ENCODE measurements at places on chromosomes 11 and 22.

- no peak for DNase-seq
Observed at GRCh38 chr11:105953886-105954285, 68.2 kb downstream of the MSANTD4 start.

DNA sequence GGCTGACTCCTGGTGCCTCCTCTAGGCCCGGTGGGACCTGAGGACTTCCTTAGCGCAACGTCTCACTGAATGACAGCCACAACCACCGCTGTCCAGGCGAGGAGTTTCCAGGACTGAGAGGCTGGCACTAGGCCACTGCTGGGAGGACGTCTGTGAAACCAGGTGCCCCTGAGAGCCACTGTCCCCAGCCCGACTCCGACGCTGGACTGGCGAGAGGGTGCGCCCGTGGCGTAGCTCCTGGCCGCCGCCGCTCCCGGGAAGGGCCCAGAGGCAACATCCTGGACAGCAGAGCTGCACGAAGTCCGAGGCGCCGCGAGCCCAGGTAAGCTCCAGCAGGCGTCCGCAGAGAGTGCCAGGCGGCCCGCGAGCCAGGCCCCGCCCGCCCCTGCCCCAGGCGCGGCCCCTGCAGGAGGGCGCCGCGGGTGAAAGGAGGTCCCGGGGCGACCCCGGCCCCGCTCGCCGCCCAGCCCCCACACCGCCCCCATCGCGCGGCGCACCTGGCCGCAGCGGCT, 525 bp downstream of the DGCR2 start:
- no peak for DNase-seq

DNA sequence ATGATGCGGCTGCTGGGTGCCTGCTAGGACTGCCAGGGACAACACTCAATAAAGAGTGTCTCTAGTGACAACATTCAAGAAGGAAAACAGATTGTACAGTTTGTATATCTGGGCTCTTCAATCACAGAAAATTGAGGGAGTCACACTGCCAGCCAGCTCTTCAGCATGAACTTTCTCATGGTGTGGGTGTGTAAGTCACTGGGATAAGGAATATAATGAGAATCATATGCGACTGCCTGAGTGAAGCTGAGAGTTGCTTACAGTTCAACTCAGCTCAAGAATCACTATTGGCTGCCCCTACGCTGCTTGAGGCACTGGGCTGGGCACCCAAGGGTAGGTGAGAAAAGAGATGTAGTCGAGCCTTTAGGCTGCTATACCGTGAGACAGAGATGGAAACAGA, 328.1 kb upstream of the PITPNB start:
- DNase-seq, result no peak

- no peak for DNase-seq
Observed at GRCh38 chr22:48941033-48941902, 886.4 kb downstream of the BRD1 start.

- no peak for DNase-seq
Observed at GRCh38 chr11:102446606-102447005, 6.0 kb downstream of the TMEM123 start.

DNA sequence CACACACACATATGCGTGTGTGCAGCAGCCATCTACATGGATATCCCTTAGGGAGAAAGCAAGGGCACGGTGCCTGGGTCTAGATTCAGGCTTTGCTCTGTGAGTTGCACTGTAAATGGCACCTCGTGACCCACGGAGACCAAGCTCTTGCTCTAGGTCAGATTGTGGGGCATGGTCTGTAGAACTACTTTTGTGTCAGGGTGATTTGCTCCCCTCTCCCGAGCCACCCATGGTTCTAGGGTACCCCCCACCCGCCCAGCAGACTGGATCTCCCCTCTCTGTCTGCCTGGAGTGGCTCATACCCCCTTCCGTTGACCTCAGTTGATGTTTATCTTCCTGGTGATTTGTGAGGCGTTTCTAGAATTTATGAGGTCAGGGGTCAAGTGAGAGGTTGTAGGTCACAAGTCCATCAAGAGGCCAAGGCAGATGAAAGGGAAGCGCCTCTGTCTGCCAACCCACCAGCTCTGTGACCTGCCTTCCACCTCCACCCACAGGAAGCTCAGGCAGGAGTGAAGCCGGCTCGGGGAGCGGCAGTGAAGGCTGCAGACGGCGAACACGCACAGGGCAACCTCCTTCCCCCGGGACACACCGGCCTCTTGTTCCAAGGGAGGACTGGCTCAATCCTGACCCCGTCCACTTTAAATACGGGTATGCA, 76.2 kb upstream of the TTLL12 start:
- no peak for DNase-seq

GRCh38 chr22:39234472-39234787, 10.4 kb downstream of the PDGFB start:
- DNase-seq, result no peak

GRCh38 chr22:28857288-28857687, 26.1 kb upstream of the ZNRF3 start:
- DNase-seq, result no peak

DNA sequence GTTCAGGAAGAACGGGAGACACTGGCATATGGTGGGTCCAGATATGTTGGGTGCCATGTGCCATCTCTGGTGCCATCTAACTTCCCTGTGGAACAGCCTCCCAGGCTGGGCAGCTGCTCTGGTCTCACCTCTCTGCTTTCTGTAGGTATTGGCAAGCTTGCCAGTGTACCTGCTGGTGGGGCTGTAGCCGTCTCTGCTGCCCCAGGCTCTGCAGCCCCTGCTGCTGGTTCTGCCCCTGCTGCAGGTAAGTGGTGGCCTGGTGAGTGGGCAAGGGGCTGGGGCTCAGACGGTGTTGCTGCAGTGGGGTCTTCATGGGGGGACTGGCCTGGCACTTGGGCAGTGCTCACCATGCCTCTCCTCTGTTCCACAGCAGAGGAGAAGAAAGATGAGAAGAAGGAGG, 2.6 kb downstream of the RPLP2 start:
- DNase-seq, result no peak

DNA sequence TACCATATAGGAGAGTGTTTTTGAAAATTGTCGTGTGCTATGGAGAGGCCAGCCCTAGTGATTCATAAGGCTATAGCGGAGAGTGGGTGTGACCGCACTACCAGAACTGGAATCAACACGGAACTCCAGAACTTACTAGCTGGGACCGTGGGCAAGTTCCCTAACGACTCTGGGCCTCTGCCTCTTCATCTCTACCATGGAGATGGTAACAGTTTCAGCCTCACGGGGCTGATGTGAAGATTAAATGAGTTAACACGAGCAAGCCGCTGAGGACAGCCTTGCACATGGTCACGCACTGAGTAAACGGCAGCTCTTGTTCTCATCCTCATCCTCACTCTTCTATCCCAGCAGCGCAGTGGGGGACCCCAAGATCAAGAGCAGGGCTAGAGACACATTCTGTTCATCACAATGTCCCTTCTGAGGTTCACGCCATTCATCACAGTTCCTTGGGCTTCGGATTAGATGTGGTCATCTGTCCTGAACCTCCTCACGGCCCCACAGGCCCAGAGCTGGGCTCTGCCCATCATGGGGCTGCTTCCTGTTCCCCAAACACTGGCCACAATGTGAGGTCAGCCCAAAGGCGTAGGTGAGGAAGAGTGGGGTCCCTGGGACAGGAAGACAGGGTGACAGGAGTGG, 47.2 kb upstream of the CD5 start:
- no peak for DNase-seq

GRCh38 chr11:42205518-42205917, 746.1 kb upstream of the LRRC4C start:
- no peak for DNase-seq

- DNase-seq, result no peak
Observed at GRCh38 chr22:33658775-33659174, 261.5 kb downstream of the LARGE1 start.

DNA sequence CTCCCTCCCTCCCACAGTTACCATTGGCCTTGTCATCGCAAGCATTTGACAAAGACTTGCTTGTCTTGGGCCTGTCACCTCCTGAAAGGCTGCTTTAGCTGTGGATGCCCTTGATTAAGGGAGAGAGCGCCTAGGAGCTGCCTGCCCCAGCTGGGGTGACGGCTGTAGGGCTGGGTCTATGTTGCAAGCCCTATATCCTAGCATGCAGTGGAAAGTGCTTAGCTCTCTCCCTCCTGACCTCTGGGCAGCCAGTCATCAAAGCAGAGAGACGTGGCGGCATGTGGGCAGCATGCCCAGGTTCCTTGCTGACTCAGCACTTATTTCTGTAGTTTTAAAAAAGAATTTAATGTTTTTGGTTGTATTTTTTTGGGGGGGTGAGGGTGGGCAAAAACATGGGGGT, 75.9 kb downstream of the BARX2 start:
- DNase-seq, result no peak

DNA sequence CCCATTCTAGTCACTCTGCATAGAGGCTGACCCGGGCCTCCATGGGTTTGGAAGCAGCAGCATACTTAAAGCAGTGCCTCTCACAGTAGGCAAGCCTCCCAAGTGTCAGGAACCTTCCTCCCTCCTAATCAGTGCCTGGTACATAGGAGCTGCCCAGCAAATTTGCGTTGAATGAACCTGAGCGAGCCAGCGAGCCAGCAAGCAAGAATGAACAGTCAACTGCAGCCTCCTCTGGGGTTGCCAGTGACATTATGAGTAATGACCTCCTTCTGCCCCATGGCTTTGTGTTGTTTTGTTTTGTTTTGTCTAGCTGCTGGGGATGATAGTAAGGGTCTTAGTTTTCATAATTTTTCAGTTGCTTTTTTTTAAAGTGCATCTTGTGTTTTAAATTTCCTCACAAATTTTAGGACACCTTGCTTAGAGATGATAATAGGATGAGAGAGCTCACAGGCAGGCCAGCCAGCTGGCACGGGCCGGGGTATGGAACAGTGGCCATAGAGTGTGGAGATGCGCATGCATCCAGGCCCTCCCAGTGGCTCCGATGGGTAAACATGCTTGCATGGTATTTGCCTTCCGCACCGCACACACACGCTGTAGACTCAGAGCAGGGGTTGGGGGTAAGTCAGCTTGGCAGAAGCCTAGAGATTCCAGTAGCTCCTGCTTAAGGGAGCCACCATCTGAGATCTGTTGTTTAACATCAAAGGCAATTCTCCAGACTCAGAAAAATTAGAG, 36.1 kb downstream of the TTC12 start:
- no peak for DNase-seq

GRCh38 chr22:22671506-22671905, 27.1 kb downstream of the GGTLC2 start:
- DNase-seq, result no peak

DNA sequence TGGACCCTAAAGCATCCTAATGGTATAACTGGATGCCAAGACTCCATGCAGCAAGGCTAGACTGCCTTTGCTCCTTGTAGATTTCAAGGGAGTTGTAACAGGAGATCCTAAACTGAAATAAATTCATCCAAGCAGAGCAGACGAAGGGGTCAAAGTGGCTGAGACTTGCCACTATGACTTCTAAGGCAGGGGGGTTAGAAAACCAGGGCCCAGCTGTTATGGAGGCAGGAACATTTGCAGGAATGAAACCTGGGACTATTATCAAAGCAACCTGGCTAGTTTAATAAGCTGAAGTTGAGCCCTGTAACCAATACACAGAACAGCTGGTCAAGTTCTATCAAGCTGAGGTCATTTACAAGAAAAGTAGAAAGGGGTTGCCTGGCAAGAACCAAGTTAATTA, 122.2 kb upstream of the TRPC6 start:
- DNase-seq, result no peak

DNA sequence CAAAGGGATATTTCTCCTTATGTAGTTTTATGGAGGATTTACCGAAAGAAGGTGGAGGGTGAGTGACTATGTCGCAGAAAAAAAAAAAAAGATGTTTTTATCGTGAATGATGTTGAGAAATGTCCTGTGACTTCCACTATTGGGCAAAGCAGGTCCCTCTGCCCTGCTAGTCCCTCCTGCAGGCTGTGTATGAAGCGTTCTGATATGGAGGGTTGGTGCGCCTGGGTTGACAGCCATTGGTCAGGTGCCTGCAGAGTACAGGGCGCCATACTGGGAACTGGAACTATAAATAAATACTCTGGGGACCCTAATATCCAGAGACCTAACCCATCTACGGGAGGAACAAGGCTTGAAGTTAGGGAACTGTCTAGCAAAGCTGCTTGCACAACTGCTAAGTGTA, 1.5 kb downstream of the IL17RA start:
- no peak for DNase-seq

- no peak for DNase-seq
Observed at GRCh38 chr11:115060840-115061239, 382.5 kb downstream of the NXPE2 start.

GRCh38 chr11:134857035-134857434, 445.0 kb upstream of the B3GAT1 start:
- no peak for DNase-seq

GRCh38 chr22:20865331-20865730, 6.5 kb downstream of the SNAP29 start:
- no peak for DNase-seq

DNA sequence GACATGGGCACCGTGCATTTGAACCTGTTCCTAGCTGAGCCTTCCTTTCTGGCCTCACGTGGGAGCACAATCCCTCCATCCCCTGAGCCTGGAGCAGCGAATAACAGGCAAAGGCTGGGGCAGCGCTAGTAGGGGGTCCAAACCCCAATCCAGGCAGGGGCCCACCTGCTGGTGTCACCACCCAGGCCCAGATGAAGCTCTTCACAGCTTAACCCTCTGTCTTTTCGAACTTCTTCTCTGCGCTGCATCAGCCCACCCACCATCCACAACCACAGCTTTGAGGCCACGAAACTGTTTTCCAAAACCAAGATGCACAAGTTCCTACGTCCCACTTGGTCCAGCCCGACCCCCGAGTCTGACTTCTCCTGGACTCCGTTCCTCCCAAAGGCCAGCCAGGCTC, 11.5 kb downstream of the KCNC1 start:
- no peak for DNase-seq

DNA sequence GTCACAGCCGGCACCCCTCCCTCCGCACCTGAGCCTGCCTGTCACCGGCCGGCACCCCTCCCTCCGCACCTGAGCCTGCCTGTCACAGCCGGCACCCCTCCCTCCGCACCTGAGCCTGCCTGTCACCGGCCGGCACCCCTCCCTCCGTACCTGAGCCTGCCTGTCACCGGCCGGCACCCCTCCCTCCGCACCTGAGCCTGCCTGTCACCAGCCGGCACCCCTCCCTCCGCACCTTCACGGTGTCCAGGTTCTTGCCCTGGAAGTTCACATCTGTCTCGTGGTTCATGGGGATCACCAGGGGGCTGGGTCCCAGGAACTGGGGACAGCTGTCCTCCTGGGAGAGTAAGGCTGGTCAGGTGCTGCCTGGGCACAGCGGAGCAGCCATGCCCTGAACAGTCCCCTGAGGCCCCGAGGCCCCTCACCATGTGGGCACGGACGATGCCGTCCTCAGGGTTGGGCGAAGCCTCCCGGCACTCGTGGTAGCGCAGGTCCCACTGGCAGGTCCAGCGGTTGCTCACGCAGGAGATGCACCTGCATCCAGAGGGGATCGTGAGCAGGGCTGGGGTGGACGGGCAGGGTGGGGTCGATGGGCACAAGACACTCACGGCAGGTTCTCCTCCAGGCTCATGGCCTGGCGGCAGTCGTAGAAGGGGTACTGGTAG, 15.5 kb upstream of the MAPK11 start:
- DNase-seq, result no peak

GRCh38 chr11:68780829-68781228, 29.5 kb upstream of the TESMIN start:
- no peak for DNase-seq

All from brain pericyte (primary cell).